ENCODE measurements at places on chromosomes 4 and X.

- no peaks in the 10 kb centered on the region for H3K27me3 ChIP-seq
- peaks cover 4% of the 10 kb centered on the region for H3K4me1 ChIP-seq
- no peak overlapping the region for H3K4me3 ChIP-seq
- no peak for DNase-seq
- H3K27ac ChIP-seq = no peak overlapping the region
- no peaks in the 10 kb centered on the region for H3K36me3 ChIP-seq
Observed at GRCh38 chr4:184012937-184013336, 107.8 kb downstream of the STOX2 start.

DNA sequence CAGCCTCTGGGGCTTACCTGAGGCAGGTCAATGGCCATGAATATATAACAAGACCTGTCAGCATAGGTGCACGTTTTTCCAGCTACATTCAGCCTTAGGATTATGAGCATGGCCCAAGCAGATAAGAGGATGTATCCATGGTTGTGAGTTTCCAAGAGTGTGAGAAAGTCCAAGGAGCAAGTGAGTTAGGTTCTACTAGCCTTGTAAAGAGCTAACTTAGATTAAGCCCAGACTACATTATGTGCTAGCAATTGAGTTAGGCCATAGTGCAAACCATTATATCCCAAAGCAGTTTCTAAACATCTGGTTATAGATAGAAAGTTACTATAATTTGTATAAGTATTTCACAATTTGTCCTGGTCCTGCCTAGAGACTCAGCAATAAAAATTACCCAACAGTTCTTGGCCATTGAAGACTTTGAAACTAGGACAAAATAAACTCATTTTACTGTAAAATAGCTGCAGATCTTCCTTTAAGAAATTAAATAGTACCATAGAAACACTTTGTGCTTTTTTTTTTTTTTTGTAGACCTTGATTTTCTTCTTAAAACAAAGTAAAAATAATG lies 312.0 kb downstream of the CAMK2D start:
- H3K36me3 ChIP-seq = no peaks in the 10 kb centered on the region
- H3K27me3 ChIP-seq = no peaks in the 10 kb centered on the region
- DNase-seq = no peak
- H3K27ac ChIP-seq = no peak overlapping the region
- H3K4me1 ChIP-seq = peaks cover 24% of the 10 kb centered on the region

- no peaks in the 10 kb centered on the region for H3K27me3 ChIP-seq
- no peaks in the 10 kb centered on the region for H3K36me3 ChIP-seq
- H3K4me1 ChIP-seq = peaks cover 2% of the 10 kb centered on the region
- DNase-seq = no peak
- no peak overlapping the region for H3K27ac ChIP-seq
Observed at GRCh38 chr4:123105026-123105420, 182.6 kb upstream of the NUDT6 start.

GRCh38 chrX:46811121-46811520 lies 25.7 kb upstream of the RP2 start:
- H3K27ac ChIP-seq = no peak overlapping the region
- H3K4me1 ChIP-seq = peaks cover 23% of the 10 kb centered on the region
- no peak overlapping the region for H3K4me3 ChIP-seq
- no peaks in the 10 kb centered on the region for H3K36me3 ChIP-seq

- no peaks in the 10 kb centered on the region for H3K36me3 ChIP-seq
- H3K4me1 ChIP-seq = no peaks in the 10 kb centered on the region
- H3K27me3 ChIP-seq = peaks cover 32% of the 10 kb centered on the region
- DNase-seq = no peak
Observed at GRCh38 chr4:112895811-112896608, 153.4 kb upstream of the ANK2 start.
